ENCODE measurements at places on chromosomes 12 and 14.

DNA sequence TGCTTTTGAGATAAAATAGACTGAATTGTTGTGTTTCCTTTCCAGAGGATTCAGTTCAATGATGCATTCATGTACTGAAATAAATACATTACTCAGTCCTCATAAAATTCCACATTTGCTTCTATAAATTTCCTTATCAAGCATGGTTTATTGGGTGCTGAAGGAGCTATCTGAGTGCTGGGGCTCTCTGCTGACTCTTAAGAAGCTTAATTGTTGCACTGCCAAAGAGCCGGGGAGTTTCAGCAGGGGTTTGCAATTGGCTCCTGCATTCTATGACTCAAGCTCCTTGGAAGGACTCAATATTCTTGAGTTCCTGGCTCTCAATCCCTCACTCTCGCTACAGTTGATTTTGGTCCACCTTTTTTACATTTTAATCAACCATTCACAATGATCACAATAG, 69.8 kb upstream of the PYGL start:
- DNase-seq: peak; percentile 40

DNA sequence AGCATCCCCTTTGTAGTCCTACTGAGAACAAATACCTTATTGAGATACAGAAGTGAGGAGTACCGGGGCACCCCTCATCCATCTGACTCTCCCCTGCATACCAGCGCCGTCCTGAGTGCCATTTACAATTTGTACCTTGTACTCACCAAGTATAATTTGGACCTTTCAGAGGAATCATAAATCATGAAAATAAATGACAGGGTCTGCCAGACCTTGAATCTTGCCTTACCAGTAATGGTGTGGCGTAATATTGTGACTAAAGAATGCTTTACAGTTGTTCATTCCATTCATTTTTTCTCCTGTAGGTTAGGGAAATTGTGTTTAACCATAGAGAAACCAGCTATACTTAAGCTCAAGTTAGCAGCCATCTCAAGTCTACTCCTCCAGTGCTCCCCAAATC, 243.7 kb upstream of the RGS6 start:
- DNase-seq: no peak

- no peak for DNase-seq
Measured at GRCh38 chr14:104249089-104249488, 110.7 kb downstream of the KIF26A start.

- DNase-seq: no peak
Measured at GRCh38 chr12:122226366-122227125, 694 bp upstream of the DIABLO start.

GRCh38 chr12:53221203-53222080, 10.6 kb downstream of the RARG start:
- peak; percentile 94 for DNase-seq

DNA sequence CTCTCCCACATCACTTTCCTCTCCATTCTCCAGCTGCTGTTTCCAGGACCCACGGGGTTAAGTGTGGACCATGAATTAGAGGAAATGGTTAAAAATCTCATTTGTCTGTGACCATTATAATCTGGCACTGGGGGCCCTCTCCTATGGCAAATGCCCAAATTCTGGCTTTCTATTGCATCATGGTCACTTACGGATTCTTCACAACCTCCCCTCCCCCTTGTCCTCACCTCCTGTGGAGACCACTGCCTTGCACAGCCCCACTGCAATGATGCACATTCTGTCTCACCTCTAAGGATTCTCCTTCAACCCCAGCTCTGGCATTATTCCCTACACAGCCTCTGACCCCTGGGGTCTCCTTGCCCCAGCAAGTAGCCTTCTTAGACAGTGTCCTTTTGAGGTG, 18.9 kb downstream of the BCAT1 start:
- no peak for DNase-seq

GRCh38 chr12:108701779-108702441, 29.4 kb downstream of the CORO1C start:
- DNase-seq: no peak

GRCh38 chr12:109963330-109963729, 32.8 kb downstream of the GIT2 start:
- DNase-seq: no peak

DNA sequence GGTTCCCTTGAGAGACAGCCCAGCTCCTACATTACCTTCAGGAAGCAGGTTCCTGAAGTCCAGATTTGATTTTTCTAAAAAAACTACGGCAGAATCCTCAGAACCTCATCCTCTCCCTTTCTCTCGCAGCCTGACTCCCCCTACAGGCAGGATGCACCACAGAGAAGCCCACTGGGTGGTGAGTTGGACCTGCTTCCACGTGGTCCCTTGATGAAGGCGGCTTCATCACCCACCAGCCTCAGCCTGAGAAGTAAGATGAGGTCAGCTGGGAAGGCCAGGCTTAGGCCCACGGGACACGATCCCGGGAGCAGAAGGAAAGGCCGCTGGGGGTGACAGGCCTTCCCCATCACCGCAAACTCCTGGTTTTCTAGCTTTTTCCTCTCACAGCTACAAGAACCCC, 83.0 kb downstream of the ACTN1 start:
- DNase-seq: no peak

DNA sequence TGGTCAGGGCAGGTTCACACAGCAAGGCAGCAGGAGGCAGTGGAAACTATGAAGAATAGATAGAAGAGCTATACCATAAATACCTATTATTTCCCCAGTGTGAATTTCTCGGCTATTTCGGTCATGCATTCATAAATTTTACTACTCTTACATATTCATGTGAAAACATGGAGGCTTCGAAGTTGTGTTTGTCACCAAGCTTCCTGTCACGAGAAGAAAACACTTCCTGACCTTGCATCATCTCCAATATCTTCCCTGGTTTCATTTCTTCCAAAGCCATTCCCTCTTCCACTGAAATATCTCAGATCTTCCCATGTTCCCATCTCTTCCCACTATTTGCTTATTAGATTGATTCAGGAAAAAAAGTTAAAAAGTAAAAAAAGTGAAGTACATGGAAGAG, 80.4 kb downstream of the CPNE8 start:
- DNase-seq: no peak

DNA sequence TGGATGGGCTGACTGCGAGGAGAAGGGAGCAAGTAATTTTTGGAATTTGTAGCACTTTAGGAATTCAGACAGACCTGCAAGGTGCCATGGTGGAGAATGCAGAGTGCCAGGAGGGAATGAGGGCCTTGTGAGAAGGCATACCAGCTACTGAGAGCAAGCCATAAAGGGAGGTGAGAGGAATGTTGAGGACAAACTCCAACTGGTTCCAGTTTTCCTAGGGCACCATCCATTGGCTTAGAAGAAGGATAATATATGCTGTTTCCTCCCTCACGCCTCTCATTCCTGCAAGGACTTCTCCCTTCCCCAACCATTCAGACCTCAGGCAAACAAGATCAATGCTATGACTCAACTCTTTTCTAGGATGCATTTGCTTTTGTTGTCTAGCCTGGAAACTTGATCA, 11.2 kb upstream of the DAAM1 start:
- no peak for DNase-seq

DNA sequence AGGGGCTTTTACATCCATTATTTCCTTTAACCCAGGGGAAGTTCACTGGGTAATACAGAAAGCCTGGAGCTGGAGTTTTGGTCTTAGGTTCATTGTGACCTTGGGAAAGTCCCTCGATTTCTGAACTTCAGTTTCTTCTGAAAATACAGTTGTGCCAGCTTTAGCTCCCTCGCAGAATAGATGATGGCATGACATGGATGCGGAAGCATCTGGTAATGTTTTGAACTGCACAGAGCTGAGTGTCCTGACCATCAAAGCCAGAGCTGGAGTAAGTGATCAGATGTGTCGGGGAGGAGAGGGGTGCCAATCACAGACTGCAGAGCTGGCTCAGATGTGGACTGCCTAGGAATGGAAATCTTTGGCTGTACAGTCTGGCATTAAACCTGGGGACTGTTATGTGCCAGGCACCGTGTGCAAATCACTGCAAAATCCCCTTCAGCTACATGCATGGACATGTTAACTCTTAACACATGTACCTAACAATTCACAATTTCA, 180.9 kb downstream of the ETV6 start:
- DNase-seq: no peak

- no peak for DNase-seq
Measured at GRCh38 chr14:67570453-67570852, 29.6 kb downstream of the PIGH start.

GRCh38 chr14:24232121-24232644, at the start of gene NEDD8:
TSS of gene NEDD8 (minus strand) at chr14:24232367. CDS start at chr14:24232267, 100 bp downstream.
- DNase-seq: peak; percentile 93

DNA sequence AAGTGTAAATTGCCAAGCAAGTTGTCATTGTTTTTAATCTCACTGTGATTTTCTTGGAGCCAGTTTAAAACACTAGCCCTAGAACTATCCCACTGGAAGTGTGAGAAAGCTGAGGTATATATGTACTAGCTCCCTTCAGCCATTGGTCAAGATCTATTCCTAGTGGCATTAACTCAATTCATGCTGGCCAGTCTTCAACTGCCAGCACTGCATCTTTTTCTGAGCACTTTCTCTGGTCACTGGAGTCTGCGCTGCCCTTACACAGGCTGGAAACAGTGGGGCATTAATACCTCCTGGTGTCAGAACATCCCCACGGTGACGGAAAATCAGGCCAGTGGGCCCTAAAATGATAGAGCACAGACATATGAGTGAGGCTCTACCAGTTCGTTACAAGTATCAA, 4.0 kb upstream of the NOVA1 start:
- no peak for DNase-seq

GRCh38 chr14:105409364-105409763, 10.3 kb upstream of the MTA1 start:
- no peak for DNase-seq

- no peak for DNase-seq
Measured at GRCh38 chr12:96094201-96094600, 58.8 kb upstream of the LTA4H start.

- DNase-seq: peak; percentile 41
Measured at GRCh38 chr12:84730561-84731162, 181.9 kb downstream of the SLC6A15 start.

GRCh38 chr12:89129167-89129870, 223.0 kb downstream of the DUSP6 start:
- DNase-seq: no peak

DNA sequence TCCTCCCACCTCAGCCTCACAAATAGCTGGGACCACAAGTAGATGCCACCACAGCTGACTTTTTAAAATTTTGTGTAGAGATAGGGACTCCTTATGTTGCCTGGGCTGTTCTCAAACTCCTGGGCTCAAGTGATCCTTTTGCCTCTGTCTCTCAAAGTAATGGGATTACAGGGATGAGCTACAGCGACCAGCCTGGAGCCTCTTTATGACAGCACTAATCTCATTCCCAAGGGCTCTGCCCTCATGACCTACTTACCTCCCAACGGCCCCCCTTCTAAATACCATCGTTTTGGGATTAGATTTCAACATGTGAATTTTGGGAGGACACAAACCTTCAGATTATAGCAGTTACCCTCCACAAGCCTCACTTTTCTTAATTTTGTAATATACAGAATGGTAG, 150.6 kb upstream of the FUT8 start:
- DNase-seq: peak; percentile 56

- DNase-seq: no peak
Measured at GRCh38 chr12:53766881-53767280, 15.1 kb upstream of the CISTR start.

GRCh38 chr12:123807670-123808069, 45.6 kb downstream of the DNAH10 start:
- DNase-seq: no peak

All from neural progenitor cell (in vitro differentiated cells).